Keratinocyte (primary cell): ENCODE measurements at places on chromosomes 3 and 15. TPM values are rescaled to one million over a fixed set of nuclear protein-coding genes. Genes with fewer than 3 reads are reported as not detected.

DNA sequence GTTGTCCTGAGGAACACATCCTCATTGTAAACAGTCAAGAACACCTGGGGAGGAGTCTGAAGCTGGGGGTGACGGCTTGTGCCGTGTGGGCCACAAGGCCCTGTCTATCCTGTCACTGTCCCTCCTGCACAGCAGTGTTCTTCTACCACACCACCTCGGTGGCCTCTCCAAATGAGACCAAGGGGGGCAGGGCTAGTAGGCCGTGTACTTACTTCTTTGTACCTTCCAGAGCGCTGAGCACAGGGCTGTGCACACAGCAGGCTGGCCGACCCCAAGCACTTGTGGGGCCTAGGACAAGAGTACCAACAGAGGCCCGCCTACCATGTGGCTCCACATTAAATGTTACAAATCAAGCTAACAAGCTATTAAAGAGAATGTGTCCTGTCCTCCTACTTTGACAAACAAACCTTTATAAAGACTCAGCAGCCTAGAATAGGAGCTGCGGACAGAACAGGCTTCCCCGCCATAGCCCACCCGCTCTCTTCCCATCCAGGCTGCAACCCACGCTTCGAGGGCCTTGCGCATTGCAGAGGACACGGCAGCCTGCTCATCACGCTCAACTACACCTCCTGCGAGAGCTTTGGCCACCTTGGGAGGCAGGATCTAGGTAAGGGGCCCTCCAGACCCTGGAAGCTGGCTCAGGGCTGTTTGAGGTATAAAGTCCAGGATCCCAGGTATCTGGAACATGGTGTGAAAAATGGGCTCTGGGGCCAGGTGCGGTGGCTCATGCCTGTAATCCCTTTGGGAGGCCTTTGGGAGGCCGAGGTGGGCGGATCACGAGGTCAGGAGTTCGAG is 30.5 kb downstream of the MELTF start:
- DNase-seq: no peak

GPR149 gene
- polyA plus RNA-seq: not detected in 3 replicates

RTF1 gene
- polyA plus RNA-seq: 24.2 to 30.5 TPM (median 28.5 TPM) in 3 replicates

- DNase-seq: no peak
Observed at GRCh38 chr3:20246662-20247061, 60.7 kb upstream of the SGO1 start.
